Adrenal gland (tissue), 19 donors: ENCODE measurements at places on chromosomes 11 and 22. TPM values are rescaled to one million over a fixed set of nuclear protein-coding genes. Genes with fewer than 3 reads are reported as not detected.

The NECTIN1 gene
- polyA plus RNA-seq, result 6.9 TPM

The TRIM29 gene
- polyA plus RNA-seq, result 1.2 TPM

The TRIM51 gene
- not detected for polyA plus RNA-seq

The CARD18 gene
- polyA plus RNA-seq, result not detected

The VPS51 gene
- polyA plus RNA-seq, result 151 TPM

The WBP2NL gene
- polyA plus RNA-seq, result 0.54 TPM

The GP1BB gene
- polyA plus RNA-seq, result 12.4 TPM

The CCDC15 gene
- polyA plus RNA-seq, result 3.7 TPM

The DEUP1 gene
- 0.64 TPM for polyA plus RNA-seq

The RCOR2 gene
- 0.64 TPM for polyA plus RNA-seq

The C1QTNF5 gene
- polyA plus RNA-seq, result 25.9 TPM

The SCGB1A1 gene
- polyA plus RNA-seq, result not detected

The PRAME gene
- polyA plus RNA-seq, result 4.7 TPM

The ZP1 gene
- 0.24 TPM for polyA plus RNA-seq

The MMP1 gene
- 0.07 TPM for polyA plus RNA-seq

The ROM1 gene
- polyA plus RNA-seq, result 11.1 TPM

The CYB5R2 gene
- polyA plus RNA-seq, result 7.4 TPM

The RHOD gene
- polyA plus RNA-seq, result 9.9 TPM
